ENCODE measurements at places on chromosomes 16 and 17.

DNA sequence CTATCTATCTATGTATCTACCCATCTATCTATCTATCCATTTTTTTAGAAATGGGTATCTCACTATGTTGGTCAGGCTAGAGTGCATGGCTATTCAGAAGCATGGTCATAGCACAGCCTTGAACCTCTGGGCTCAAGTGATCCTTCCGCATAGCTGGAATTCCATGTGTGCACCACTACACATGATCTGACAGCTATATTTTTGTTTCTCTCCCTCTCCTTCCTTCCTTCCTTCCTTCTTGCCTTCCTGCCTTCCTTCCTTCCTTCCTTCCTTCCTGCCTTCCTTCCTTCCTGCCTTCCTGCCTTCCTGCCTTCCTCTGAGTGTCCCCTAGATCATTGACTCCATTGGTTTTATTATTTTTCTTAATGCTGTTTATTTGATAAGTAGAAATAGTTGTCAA, 108.1 kb downstream of the HS3ST4 start:
- DNase-seq: no peak

- no peak for DNase-seq
Measured at GRCh38 chr17:44871556-44871955, 23.9 kb downstream of the HIGD1B start.

DNA sequence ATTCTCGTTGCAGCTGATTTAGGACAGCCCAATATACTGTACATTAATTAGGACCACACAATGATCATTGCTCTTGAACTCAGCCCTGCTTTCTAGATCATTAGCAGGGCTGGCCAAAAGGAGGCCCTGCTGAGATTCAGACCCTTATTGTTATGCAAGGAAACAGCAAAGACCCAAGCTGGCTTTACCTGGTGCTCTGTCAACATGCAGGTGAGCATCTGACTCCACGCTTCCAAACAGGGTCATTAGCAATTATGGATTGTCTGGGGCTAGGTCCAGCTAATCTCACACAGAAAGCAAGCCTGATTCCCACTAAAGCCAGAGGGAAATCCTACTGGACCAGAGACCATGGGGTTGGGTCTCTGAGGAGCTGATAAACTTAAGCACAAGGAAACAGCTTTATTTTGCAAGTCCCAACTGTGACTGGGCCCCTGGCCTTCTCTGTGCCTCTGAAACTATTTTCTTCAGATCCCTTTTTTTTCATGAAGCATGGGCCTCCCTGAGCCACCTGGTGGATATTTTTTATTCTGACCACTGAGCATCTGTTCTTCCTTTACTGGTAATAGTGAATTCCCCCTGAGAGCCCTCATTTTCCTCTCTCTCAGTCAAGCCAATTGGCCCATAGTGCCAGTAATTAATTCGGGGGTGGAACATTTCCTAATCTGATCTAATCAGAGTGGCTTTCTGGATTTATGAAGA, 236.1 kb downstream of the GRIN2A start:
- DNase-seq: no peak

DNA sequence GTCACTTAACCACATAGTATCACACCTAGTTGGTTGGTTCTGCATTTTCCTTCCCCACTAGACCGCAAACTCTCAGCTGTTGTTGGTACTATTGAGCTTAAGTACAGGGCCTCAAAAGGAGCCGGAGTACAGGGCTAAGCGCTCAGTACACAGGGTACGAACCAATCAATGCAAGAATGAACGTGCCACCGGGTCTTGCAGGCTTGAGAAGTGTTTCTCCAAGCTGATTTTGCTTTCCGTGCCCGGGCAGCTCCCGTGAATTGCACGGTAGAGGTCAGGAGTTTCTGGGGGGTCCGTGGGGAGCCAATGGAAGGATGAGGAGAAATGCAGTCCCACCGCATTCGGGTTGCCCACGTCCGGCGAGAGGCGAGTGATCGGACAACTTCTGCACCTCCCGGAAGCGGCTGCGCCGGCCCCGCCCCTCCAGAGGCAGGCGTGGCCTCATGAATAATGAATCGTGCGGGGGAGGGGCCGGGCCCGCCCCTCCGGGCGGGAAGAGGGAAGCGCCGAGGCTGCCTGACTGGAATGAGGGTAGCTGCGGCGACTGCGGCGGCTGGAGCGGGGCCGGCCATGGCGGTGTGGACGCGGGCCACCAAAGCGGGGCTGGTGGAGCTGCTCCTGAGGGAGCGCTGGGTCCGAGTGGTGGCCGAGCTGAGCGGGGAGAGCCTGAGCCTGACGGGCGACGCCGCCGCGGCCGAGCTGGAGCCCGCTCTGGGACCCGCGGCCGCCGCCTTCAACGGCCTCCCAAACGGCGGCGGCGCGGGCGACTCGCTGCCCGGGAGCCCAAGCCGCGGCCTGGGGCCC, at the start of gene SNTB2:
SNTB2 (plus strand) TSS at position 523 of the 804 bp plus-strand sequence; CDS start at position 526, 3 bp downstream.
- DNase-seq: peak; percentile 83

- DNase-seq: no peak
Measured at GRCh38 chr17:38751144-38751807, 1.3 kb upstream of the PSMB3 start.

GRCh38 chr17:9729034-9729650, 62.2 kb downstream of the DHRS7C start:
- peak; percentile 34 for DNase-seq

- no peak for DNase-seq
Measured at GRCh38 chr16:32116080-32116479, 137.0 kb upstream of the TP53TG3D start.

- no peak for DNase-seq
Measured at GRCh38 chr16:68577352-68577853, 38.3 kb downstream of the ZFP90 start.

GRCh38 chr16:58123896-58124600, 5.1 kb downstream of the CFAP20 start:
- no peak for DNase-seq

DNA sequence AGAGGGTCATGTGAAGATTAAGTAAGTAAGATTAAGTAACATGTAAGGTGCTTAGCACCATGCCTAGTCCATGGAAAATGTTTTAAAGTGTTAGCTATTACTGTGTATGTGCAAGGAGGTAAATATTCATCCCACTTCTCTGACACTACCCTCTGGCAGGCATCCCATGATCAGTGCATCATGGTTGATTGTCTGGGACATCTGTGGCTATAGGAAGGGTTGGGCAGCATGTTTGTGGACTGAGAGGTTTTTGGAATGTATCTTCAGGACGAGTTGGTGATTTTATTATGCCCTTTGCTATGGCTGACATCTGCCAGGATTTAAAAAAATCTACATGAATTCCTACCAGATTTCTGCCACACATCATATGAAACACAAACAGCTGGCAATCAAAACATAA, 6.5 kb upstream of the TAOK1 start:
- DNase-seq: no peak

- DNase-seq: no peak
Measured at GRCh38 chr16:72092832-72093447, 480 bp downstream of the TXNL4B start.

DNA sequence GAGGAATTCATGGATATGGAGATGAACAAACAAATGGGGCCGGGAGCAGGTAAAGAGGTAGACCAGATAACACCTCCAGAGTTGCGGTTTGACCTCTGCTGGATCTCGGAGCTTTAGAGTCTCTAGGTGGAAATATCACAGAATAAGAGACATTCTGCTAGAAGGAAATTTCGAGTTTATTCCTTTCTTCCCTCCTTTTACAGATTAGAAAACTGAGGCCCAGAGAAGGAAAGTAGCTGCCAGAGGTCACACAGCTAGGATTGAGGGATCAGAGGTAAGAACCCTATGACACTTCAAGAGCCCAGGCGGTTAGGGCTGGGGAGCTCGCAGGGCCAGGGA, 7.7 kb upstream of the COL1A1 start:
- no peak for DNase-seq

- no peak for DNase-seq
Measured at GRCh38 chr17:55388842-55389241, 32.8 kb downstream of the MMD start.

GRCh38 chr17:82351713-82352488, 7.1 kb upstream of the TEX19 start:
- DNase-seq: peak; percentile 83
